ENCODE measurements at places on chromosomes 12 and 14.

DNA sequence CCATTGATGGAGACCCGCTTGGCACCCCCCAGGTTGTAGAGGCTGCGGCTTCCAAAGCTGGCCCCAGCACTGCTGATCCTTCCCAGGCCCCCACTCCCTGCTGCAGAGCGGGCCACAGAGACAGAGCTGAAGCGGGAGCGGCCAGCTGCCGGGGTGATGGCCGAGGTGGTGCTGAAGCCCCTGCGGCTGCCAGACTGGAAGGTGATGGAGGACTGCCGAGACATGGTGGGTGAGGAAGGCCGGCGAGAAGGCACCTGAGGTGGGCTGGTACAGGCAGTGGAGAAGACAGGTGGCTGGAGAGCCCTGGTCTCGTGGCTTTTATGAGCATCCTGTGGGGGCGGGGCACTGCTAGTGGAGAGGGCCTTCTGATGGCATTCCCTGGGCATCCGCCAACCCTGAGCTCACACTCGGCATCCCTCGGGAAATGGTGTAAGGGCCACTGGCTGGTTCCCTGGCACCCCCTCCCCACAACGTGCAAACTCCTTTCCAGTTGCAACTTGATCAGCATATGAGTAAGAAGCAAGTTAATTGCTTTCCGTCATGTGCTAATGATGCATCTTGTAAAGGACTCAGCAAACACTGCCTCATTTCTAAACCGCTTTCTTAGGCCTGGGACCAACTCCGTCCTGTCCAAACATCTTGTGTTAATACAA is at the start of gene KRT75:
Gene KRT75 (minus strand): TSS at position 291 of the 653 bp plus-strand sequence. CDS start 67 bp downstream, at position 224.
- H3K27me3 ChIP-seq = peaks cover 55% of the 10 kb centered on the region
- peaks cover 4% of the 10 kb centered on the region for H3K4me1 ChIP-seq
- DNase-seq = no peak
- no peaks in the 10 kb centered on the region for H3K36me3 ChIP-seq

- H3K27ac ChIP-seq = no peak overlapping the region
- no peaks in the 10 kb centered on the region for H3K36me3 ChIP-seq
- H3K27me3 ChIP-seq = peaks cover 49% of the 10 kb centered on the region
- no peak for DNase-seq
- H3K4me1 ChIP-seq = peaks cover 4% of the 10 kb centered on the region
Observed at GRCh38 chr12:6275928-6276887, 34.3 kb upstream of the PLEKHG6 start.

- DNase-seq = no peak
- H3K36me3 ChIP-seq = peaks cover 96% of the 10 kb centered on the region
- peaks cover 77% of the 10 kb centered on the region for H3K4me1 ChIP-seq
- peak overlapping the region; percentile 79 for H3K27ac ChIP-seq
- H3K4me3 ChIP-seq = peak overlapping the region; percentile 34
Observed at GRCh38 chr12:4288296-4289131, 15.0 kb downstream of the CCND2 start.

- no peak overlapping the region for H3K27ac ChIP-seq
- no peak overlapping the region for H3K4me3 ChIP-seq
- peaks cover 8% of the 10 kb centered on the region for H3K4me1 ChIP-seq
- no peaks in the 10 kb centered on the region for H3K36me3 ChIP-seq
- H3K27me3 ChIP-seq = no peaks in the 10 kb centered on the region
- DNase-seq = no peak
Observed at GRCh38 chr14:54909817-54910558, 7.4 kb upstream of the GCH1 start.

GRCh38 chr14:88299865-88300530 is 23.1 kb downstream of the KCNK10 start:
- no peak overlapping the region for H3K27ac ChIP-seq
- H3K27me3 ChIP-seq = peaks cover 41% of the 10 kb centered on the region
- no peaks in the 10 kb centered on the region for H3K36me3 ChIP-seq

DNA sequence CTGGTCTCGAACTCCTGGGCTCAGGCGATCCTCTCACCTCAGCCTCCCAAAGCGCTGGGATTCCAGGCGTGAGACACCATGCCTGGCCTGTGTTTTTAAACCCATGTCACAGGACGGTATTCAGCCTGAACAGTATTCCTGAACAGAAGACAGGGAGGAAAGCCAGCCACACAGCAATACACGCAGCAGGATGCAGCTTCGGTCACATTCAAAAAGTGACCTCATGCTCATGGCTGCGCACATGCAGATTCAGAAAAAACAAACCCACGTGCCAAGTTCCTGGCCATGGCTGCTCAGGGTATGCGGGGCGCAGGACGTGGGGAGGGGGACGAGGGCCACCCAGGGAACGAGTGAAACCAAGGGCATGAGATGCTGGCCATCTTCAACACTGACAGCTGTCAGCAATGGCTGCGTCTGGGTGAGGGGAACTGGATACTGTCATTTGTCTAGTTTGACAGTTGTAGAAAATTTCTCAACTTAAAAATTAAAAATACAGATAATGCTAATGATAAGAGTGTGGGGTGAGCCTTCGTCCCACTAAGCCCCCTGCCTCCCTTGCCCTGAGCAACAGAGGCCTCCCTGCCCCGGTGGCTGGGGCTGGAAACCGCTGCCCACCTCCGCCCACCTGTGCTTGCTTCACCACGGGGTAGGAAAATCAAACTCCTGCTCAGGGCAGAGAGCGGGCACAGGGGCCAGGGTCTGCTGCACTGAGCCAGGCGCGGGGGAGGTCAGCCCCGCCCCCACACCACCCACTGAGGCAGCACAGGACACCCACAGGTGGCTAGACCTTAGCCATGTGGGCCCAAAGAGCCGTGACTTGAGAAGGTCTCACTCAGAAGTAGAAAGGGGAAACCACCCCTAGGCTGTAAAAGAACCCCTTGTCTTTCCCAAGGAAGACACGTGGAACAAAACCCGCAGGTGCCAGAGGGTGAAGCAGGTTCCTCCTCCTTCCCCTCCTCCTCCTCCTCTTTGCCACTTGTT is 84.2 kb downstream of the SCARB1 start:
- no peaks in the 10 kb centered on the region for H3K27me3 ChIP-seq
- no peak for DNase-seq
- H3K27ac ChIP-seq = no peak overlapping the region
- H3K4me3 ChIP-seq = no peak overlapping the region

DNA sequence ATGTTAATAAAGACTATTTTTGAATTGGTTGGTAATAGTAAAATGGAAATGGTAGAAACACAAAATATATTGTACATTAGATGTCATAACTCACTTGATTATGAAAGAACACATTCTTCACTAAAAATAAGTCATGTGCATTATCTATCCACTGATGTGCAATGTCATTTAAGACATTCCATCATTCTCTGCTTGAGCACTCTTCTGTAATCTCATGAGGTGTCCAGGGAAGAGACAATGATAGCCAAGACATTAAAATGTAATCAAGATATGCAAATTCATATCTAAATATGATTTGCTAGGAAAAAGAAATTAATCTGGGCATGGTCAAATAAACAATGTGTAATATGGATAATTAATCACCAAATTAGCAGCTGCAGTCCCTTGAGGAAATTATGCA is 422.5 kb downstream of the BTG1 start:
- no peak overlapping the region for H3K27ac ChIP-seq
- H3K27me3 ChIP-seq = no peaks in the 10 kb centered on the region
- H3K4me1 ChIP-seq = no peaks in the 10 kb centered on the region
- H3K36me3 ChIP-seq = no peaks in the 10 kb centered on the region
- no peak overlapping the region for H3K4me3 ChIP-seq

DNA sequence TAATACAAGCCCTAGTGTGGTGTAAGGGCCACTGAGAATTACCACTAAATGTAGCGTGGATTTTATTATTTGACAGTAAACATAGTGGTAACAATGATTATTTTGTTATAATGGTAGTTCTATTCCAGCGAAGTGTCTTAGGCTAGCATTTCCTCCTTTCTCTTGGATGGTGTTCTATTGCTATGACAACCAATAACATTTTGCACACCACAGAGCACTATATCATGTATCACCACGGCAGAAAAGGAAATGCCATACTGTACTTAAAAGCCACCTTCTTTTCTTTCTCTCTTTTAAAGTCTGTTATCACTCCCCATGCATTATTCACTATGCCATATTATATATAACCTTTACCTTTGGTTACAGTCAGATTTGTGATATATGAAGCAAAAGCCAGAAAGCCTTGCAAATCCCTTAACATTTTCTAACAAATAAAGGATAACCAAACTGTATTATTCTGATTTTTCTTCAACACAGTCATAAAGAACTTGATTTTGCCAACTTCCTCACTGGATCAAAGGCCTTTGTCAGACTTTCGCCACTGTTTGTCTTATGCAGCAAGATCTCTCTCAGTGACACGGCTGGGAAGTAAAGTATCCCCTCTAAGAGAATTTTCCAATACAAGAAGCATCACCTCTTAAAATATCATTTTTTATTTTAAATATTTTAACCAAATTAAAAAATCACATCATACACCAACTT is 195.8 kb downstream of the FOXN3 start:
- no peaks in the 10 kb centered on the region for H3K27me3 ChIP-seq
- peak overlapping the region; percentile 12 for H3K4me3 ChIP-seq
- no peak for DNase-seq

GRCh38 chr12:27001663-27002062 is 12.5 kb downstream of the TM7SF3 start:
- no peak overlapping the region for H3K27ac ChIP-seq
- no peak overlapping the region for H3K4me3 ChIP-seq
- peaks cover 26% of the 10 kb centered on the region for H3K4me1 ChIP-seq

DNA sequence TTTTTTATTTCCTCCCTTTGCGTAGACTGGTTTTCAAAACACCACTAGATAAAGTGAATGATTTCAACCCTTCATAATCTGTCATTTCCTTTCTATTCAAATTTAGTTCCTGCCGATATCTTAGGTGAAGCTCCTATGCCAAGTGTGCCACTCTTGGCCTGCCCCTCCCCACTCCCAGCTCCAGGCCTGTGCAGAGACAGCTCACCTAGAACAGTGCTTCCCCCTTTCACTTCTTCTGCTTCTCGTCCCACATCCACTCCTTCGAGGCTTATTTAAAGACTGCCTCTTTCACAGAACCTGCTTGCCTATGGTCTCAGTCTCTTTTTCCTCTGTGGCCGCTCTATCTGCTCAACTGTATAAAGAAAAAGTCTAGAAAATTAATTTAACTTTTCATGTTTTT is 473.8 kb downstream of the RAD51B start:
- H3K27ac ChIP-seq = peak overlapping the region; percentile 77
- no peaks in the 10 kb centered on the region for H3K27me3 ChIP-seq
- no peaks in the 10 kb centered on the region for H3K36me3 ChIP-seq
- DNase-seq = no peak
- H3K4me3 ChIP-seq = peak overlapping the region; percentile 48

DNA sequence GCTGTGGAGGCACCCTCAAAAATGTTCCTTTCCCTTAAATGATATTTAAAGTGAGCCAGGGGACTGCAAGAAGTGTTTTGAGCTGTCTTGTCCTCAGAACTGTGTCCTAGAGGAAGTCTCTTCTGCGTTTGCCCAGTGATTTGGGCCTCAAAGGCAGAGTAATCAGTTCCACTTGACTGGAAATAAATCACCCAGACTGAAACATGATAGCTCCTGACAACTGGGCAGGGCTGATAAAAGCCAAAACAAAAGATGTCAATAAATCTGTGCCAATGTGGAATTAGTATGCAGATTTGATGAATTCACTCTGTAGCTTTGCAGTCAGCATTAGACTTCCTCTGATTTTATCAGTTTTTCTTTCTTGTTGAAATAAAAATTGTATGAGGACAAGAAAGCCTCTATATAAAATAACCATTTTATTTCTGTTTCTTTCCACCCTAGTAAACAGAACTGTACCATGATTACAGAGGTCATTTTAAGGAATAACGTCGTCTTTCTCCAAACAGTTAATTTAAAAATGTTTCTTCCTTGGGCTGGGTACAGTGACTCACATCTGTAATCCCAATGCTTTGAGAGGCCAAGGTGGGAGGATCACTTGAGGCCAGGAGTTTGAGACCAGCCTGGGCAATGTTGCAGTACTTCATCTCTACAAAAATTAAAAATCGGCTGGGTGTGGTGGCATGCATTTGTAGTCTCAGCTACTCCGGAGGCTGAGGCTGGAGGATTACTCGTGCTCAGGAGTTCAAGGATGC is 180.8 kb downstream of the ERC1 start:
- peaks cover 11% of the 10 kb centered on the region for H3K36me3 ChIP-seq
- H3K4me3 ChIP-seq = no peak overlapping the region
- H3K27ac ChIP-seq = peak overlapping the region; percentile 69
- DNase-seq = no peak

DNA sequence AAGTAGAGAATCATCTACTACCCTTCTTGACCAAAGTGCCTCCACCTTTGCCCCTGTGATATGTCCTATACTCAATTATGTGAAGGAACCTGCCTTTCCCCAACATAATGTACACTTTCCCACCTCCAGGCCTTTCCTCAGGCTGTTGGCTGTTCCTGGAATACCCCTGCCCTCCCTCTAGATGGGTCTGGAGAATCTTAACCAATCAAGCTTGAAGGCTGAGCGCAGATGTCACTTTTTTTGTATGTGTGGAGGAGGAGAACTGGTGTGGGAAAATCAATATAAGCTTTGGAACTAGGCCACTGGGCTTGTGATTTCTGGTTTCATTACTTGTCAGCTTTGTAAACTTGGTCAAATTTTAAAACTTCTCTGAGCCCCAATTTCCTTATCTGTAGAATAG is 4.7 kb downstream of the BMAL2 start:
- no peak for DNase-seq
- H3K4me3 ChIP-seq = no peak overlapping the region
- H3K36me3 ChIP-seq = no peaks in the 10 kb centered on the region
- peaks cover 8% of the 10 kb centered on the region for H3K4me1 ChIP-seq

DNA sequence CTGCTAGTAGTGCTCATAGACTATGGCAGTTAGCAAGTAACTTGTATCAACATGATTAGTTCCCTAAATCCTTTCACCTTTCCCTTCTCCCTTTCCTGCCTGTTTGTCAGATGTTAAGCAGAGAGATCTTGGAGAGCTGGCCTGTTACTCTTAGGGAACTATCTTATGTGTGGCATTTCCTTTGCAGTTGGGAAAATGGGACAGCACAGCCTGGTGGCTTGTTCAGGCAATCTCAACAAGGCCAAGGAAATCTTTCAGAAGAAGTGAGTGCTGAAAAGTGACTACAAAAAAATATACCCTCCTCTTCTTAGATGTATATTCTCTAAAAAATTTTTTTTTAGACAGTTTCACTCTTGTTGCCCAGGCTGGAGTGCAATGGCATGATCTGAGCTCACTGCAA is 7.4 kb downstream of the PARP2 start:
- H3K4me1 ChIP-seq = no peaks in the 10 kb centered on the region
- H3K36me3 ChIP-seq = peaks cover 53% of the 10 kb centered on the region
- no peak for DNase-seq
- no peaks in the 10 kb centered on the region for H3K27me3 ChIP-seq
- no peak overlapping the region for H3K4me3 ChIP-seq

DNA sequence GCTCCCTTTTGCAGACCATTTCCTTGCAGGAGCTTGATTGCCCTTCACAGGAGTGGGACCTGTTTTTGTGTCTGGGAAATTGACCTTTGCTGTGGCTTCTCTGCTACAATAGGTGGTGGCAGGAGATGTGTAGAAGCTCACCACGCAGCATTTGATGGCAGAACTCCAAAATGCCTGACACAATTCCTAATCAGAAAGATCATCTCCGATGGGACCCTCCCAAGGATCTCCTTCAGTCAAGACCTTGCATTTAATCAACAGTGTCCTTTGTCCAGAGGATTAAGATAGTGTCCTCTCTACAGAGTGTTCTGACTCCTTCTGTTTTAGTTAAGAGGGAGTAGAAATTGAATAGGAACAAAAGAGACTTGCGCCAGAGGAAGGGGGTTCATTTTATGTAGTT is 83.6 kb upstream of the DDHD1 start:
- no peaks in the 10 kb centered on the region for H3K36me3 ChIP-seq
- no peak overlapping the region for H3K4me3 ChIP-seq
- no peaks in the 10 kb centered on the region for H3K4me1 ChIP-seq
- DNase-seq = no peak
- no peak overlapping the region for H3K27ac ChIP-seq

GRCh38 chr12:132390287-132391076 is 61.1 kb upstream of the GALNT9 start:
- no peak overlapping the region for H3K27ac ChIP-seq
- H3K4me3 ChIP-seq = no peak overlapping the region
- no peaks in the 10 kb centered on the region for H3K4me1 ChIP-seq
- no peaks in the 10 kb centered on the region for H3K36me3 ChIP-seq
